CD4-positive, CD25-positive, alpha-beta regulatory T cell (primary cell): ENCODE measurements at places on chromosomes 2 and 18. TPM values are rescaled to one million over a fixed set of nuclear protein-coding genes. Genes with fewer than 3 reads are reported as not detected.

DNA sequence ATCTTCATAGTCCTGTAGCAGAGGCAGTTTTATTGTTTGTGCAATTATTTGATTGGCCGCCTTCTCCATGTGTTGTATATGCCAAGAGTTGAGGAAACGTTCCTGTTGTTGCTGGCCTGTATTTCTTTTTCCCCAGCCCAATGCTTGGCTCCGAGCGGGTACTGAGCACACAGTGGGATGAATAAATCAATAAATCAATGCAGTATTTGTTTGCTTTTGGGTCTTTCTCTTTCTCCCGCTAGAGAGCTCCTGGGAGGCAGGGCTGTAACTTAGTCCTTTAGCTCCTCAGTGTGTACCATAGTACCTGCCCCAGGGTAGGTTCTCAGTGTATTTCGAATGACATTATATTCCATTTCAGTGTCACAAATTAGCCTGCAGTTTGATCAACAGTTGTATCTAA lies 71.8 kb downstream of the ICOS start:
- no peak for DNase-seq

DNA sequence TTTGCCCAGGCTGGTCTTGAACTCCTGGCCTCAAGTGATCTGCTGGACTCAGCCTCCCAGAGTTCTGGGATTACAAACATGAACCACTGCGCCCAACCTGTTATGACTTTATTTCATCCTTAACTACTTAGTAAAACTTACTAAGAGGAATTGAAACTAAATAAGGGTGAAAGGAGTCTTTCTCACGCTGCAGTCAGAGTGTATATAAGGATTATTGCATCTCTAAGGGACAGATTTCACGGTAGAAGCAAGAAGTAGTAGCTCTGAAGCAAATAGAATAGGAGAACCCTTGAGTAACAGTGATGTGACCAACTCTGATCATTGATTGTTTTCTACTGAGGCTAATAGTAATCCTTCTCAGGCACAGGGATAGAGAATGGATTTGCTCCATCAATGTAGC lies 960.1 kb downstream of the CPS1 start:
- no peak for DNase-seq

- no peak for DNase-seq
Observed at GRCh38 chr2:105262651-105263091, 21.1 kb downstream of the GPR45 start.

Gene HDAC4
- 118 TPM for total RNA-seq

GRCh38 chr2:101362316-101362715 lies 25.0 kb downstream of the CREG2 start:
- peak; percentile 42 for DNase-seq
